ENCODE measurements at places on chromosomes 5 and 9. TPM values are rescaled to one million over a fixed set of nuclear protein-coding genes. Genes with fewer than 3 reads are reported as not detected.

ZNF883 gene
- 3.9 TPM for total RNA-seq

TMEM171 gene
- total RNA-seq, result not detected

SPATA31C1 gene
- total RNA-seq, result not detected

- no peak overlapping the region for H3K27ac ChIP-seq
- no peaks in the 10 kb centered on the region for H3K4me1 ChIP-seq
- H3K27me3 ChIP-seq, result no peaks in the 10 kb centered on the region
- H3K36me3 ChIP-seq, result no peaks in the 10 kb centered on the region
- DNase-seq, result no peak
- no peak overlapping the region for H3K4me3 ChIP-seq
Observed at GRCh38 chr5:96203761-96204160, 229.3 kb downstream of the PCSK1 start.

DNA sequence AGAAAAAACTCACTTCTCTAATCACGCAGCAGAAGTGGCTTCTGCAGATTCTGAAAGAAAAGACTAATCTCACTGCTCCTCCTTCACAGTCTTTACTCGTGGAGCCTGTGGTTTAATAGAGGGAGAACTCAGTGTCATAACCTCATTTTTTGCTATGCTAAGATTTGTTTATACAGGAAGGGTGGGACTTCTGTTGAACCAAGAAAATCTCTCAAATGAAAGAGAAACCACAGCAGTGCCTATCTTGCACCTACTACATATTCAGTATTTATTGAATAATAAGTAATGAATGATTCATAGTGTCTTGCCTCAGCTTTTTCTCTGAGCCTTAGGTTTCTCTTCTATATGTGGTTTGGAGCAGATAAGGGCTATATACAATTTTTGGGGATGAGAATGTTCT lies 136.1 kb upstream of the DMAC1 start:
- no peaks in the 10 kb centered on the region for H3K36me3 ChIP-seq
- H3K4me3 ChIP-seq, result no peak overlapping the region
- H3K27me3 ChIP-seq, result no peaks in the 10 kb centered on the region
- H3K27ac ChIP-seq, result no peak overlapping the region

NCS1 gene
- total RNA-seq, result 55.7 TPM

DNA sequence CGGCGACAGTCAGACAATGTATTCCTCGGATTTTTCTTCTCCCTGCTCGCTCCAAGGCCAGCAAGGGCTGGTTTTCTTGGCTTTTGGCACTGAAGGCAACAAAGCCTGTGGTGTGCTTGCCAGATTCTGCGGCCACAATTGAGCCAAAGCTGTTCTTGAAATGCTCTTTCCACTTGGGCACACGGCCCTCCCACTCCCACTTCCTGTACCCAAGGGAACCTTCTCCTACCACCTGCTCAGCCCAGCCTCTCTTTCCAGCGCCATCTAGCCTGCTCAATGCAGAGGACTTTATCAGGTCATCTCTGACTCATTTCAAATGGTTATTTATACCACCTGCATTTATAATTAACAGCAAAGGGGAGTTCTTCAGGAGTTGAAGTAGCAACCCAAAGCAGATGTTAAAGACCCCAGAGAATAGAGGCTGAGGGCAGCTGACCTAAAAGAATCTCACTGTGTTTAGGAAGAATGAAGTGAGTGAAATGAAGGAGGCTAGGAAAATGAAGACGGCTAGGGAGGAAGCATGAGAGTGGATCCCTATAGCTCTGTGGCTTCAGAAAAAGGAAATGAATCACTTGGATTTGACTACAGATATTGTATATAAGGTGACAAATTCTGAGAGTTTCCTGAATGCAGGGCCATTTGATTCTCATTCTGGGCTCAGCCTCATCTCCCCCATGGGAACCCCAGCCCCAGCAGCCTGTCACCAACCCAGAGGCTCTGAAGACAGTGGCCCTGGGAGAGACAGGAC lies 439.0 kb downstream of the ENC1 start:
- no peak for DNase-seq
- H3K4me3 ChIP-seq, result no peak overlapping the region

DNA sequence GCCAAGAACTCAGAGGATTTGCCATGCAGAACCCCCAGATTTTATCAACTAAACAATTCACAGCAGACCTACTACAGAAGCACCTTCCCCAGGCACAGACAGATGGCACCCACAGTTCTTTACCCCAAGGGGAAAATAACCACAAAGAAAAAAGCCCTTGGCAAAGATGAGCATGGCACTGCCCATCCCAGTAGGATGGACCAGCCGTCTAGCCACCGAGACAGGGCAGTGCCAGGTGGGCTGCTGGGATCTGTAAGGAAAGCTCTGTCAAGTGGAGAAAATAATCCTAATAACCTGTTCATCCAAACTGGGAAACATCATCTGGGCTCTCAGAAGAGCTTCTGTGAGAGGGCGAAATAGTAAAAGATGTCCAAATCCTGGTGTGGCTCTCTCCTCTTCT lies 130.0 kb downstream of the COL23A1 start:
- H3K4me3 ChIP-seq, result no peak overlapping the region
- no peaks in the 10 kb centered on the region for H3K27me3 ChIP-seq
- H3K27ac ChIP-seq, result no peak overlapping the region
- peaks cover 11% of the 10 kb centered on the region for H3K4me1 ChIP-seq
- H3K36me3 ChIP-seq, result no peaks in the 10 kb centered on the region
- DNase-seq, result no peak

UBE2QL1 gene
- 5.9 TPM for total RNA-seq

TTC23L gene
- 0.98 TPM for total RNA-seq

DNA sequence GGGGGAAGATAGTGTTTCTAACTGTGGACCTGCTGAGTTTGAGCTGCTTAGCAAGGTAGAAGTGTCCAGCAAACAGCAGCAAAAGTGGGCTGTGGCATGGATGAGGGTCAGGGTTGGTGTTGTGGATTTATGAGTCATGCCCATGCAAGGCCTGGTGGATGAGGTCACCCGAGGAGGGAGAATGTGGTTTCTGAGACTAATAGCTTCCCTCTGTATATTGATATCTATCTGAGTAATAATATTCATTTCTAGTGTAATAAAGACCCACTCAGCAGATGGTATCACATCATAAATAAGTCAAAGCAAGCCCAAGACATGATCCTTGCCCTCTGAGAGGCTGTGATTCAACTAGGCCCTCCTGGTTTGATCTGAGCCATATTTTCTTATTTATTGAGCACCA lies 597.8 kb upstream of the CLINT1 start:
- H3K4me3 ChIP-seq, result no peak overlapping the region
- H3K36me3 ChIP-seq, result no peaks in the 10 kb centered on the region
- no peak for DNase-seq
- no peak overlapping the region for H3K27ac ChIP-seq
- no peaks in the 10 kb centered on the region for H3K4me1 ChIP-seq

CER1 gene
- 1.8 TPM for total RNA-seq

GRCh38 chr9:76528056-76528455 lies 69.1 kb downstream of the GCNT1 start:
- no peaks in the 10 kb centered on the region for H3K27me3 ChIP-seq
- H3K4me1 ChIP-seq, result no peaks in the 10 kb centered on the region
- no peaks in the 10 kb centered on the region for H3K36me3 ChIP-seq
- H3K4me3 ChIP-seq, result no peak overlapping the region
- DNase-seq, result no peak

DNA sequence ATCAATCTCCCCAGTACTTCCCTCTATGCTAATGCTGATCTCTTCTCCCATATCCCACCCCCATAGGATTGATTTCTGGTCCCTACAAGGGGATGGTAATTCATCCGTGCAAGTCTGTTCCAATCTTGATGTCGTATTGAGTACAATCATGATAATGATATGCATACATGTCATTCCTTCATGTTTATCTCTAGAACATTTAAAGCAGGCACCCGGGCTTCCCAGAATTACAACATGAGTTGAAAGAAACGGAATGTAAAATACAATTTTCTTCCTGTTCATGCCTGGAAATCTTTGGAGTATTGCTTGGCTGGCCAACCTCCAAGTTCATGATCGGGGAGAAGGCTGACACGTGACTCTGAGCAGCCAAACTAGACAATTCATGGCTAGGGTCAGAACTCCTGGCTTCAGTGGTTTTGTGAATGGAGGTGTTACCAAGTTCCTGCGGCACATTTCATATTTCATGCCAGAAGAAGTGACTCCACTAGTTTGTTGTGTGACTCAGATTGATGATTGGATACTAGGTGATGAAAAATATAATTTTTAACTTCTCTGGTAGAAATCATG lies 66.6 kb downstream of the C9orf152 start:
- H3K27me3 ChIP-seq, result no peaks in the 10 kb centered on the region
- peaks cover 26% of the 10 kb centered on the region for H3K4me1 ChIP-seq
- DNase-seq, result peak; percentile 93

DNA sequence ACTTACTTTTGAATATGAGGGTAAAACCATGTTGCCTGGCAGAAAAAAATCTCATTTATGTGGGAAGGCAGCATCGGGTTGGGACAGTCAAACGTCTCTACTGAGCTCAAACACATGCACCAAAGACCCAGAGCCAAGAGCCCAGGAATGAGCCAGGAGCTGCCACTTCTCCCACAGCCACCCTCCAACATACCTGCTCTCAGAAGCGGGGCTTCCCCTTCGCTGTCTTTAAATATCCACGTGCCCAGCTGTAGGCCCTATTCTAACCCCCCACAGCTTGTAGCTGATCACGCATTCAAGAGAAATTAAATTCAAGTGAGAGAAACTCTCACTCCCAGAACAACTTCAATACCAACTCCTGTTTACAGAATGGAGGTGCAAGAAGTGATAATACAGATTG lies 42.6 kb upstream of the MAP3K1 start:
- H3K4me3 ChIP-seq, result no peak overlapping the region
- H3K36me3 ChIP-seq, result no peaks in the 10 kb centered on the region
- H3K4me1 ChIP-seq, result no peaks in the 10 kb centered on the region
- no peaks in the 10 kb centered on the region for H3K27me3 ChIP-seq

ACSL6 gene
- total RNA-seq, result 0.56 TPM

TAF11L10 gene
- not detected for total RNA-seq

GRCh38 chr5:76274571-76274970 lies 128.5 kb upstream of the IQGAP2 start:
- H3K27ac ChIP-seq, result no peak overlapping the region
- no peaks in the 10 kb centered on the region for H3K36me3 ChIP-seq
- H3K4me3 ChIP-seq, result no peak overlapping the region
- no peaks in the 10 kb centered on the region for H3K27me3 ChIP-seq

SLC25A48 gene
- total RNA-seq, result 1.8 TPM

DNA sequence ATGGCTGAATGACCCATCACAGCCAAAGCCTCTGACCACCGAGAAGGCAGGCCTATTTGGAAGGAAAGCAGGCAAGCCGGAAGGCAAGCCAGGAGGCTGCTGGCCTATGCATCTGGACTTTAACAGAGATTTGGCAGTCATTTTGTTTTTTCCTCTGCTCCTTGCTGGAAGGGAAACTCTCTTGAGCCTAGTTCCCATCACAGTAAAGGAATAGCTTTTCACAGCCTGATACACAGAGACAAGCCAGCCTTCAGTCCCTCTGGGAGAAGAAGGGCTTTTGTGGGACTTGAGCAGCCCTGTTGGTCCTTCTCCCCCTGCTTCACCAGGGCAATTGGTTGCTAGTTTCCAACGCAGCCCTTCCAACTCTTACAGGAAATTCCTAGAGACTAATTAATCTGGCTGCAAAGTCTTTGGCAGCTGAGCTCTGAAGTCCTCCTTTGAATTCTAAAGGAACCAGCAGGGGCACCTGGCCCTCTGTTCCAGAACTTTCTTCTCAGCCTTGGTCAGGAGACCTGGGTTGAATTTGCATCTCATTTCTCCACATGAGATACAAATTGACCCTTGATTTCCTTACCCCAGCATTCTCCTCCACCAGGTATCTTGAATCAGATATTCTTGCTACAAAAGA lies 157.3 kb upstream of the EPB41L4A start:
- H3K27me3 ChIP-seq, result no peaks in the 10 kb centered on the region
- H3K4me3 ChIP-seq, result no peak overlapping the region
- H3K27ac ChIP-seq, result no peak overlapping the region
- no peaks in the 10 kb centered on the region for H3K36me3 ChIP-seq

KLF4 gene
- total RNA-seq, result 0.56 TPM

- peak overlapping the region; percentile 61 for H3K4me3 ChIP-seq
- no peaks in the 10 kb centered on the region for H3K36me3 ChIP-seq
- peak overlapping the region; percentile 70 for H3K27ac ChIP-seq
- no peaks in the 10 kb centered on the region for H3K27me3 ChIP-seq
- DNase-seq, result peak; percentile 92
- H3K4me1 ChIP-seq, result peaks cover 4% of the 10 kb centered on the region
Observed at GRCh38 chr9:14993061-14993800, 83.0 kb upstream of the FREM1 start.

HACD4 gene
- 0.04 TPM for total RNA-seq

DNA sequence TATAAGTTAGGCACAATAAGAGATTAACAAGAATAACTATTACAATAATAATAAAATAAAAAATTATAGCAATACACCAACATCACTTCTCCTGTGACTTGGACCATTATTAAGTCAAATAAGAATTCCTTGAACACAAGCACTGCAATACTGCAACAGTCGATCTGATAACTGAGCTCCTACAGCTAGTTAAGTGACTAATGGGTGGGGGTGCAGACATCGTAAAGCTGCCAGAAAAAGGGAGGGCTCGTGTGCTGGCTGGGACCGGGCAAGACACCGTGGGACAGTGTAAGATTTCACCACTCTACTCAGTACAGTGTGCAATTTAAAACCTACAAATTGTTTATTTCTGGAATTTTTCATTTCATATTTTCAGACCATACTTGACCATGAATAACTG lies 78.8 kb downstream of the SNX24 start:
- DNase-seq, result peak; percentile 78
- H3K27me3 ChIP-seq, result no peaks in the 10 kb centered on the region
- no peaks in the 10 kb centered on the region for H3K36me3 ChIP-seq

DNA sequence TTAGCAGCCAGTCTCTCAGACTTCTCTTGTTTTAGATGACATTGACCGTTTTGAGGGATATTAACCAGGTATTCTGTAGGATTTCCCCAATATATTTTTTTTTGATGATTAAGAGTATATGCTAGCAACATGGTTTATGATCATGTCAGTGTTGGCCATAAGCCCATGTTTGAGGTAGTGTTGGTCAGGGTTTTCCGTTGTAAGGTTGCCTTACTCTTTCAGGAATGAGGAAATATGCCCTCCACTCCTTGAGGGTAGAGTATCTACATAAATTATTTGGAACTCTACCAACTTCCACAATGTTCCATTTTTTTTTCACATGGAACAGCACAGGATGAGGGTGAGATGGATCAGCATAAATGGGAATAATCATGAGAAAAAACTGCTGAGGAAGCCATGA lies 188.4 kb upstream of the PRDM9 start:
- no peak overlapping the region for H3K4me3 ChIP-seq
- DNase-seq, result no peak
- no peaks in the 10 kb centered on the region for H3K4me1 ChIP-seq
- no peak overlapping the region for H3K27ac ChIP-seq
- H3K27me3 ChIP-seq, result no peaks in the 10 kb centered on the region
- no peaks in the 10 kb centered on the region for H3K36me3 ChIP-seq

LCN2 gene
- total RNA-seq, result not detected

- H3K27me3 ChIP-seq, result no peaks in the 10 kb centered on the region
- no peaks in the 10 kb centered on the region for H3K36me3 ChIP-seq
- H3K4me1 ChIP-seq, result peaks cover 39% of the 10 kb centered on the region
- peak overlapping the region; percentile 99 for H3K27ac ChIP-seq
Observed at GRCh38 chr5:10352430-10353240, 860 bp upstream of the MARCHF6 start.

DNA sequence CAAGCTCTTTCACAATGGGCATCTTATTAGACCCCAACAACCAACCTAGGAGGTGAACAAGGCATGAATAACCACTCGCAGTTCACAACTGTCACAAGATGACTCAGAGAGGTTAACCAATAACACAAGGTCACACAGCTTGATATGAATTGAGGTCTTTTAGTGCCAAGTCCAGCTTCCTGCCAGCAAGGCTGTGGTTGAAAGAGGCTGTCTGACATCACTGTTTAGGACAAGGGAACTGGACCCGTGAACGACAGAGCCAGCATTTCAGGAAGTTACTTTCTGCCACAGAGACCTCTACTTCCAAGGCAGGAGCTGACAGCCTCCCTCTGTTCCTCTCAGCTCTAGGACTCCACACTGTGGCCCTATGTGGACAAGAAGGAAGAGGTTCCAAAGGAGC lies 53.4 kb upstream of the ALDH1B1 start:
- H3K4me3 ChIP-seq, result no peak overlapping the region
- DNase-seq, result no peak
- no peaks in the 10 kb centered on the region for H3K36me3 ChIP-seq
- no peaks in the 10 kb centered on the region for H3K27me3 ChIP-seq
